Right ventricle myocardium inferior (tissue), 1 donor: ENCODE measurements at places on chromosomes 11 and 22.

GRCh38 chr11:29996016-29996415 lies 20.8 kb downstream of the KCNA4 start:
- DNase-seq, result no peak

- DNase-seq, result no peak
Observed at GRCh38 chr11:27705873-27706820, 5.9 kb upstream of the BDNF start.

- no peak for DNase-seq
Observed at GRCh38 chr11:19698493-19699292, 13.9 kb upstream of the NAV2 start.

DNA sequence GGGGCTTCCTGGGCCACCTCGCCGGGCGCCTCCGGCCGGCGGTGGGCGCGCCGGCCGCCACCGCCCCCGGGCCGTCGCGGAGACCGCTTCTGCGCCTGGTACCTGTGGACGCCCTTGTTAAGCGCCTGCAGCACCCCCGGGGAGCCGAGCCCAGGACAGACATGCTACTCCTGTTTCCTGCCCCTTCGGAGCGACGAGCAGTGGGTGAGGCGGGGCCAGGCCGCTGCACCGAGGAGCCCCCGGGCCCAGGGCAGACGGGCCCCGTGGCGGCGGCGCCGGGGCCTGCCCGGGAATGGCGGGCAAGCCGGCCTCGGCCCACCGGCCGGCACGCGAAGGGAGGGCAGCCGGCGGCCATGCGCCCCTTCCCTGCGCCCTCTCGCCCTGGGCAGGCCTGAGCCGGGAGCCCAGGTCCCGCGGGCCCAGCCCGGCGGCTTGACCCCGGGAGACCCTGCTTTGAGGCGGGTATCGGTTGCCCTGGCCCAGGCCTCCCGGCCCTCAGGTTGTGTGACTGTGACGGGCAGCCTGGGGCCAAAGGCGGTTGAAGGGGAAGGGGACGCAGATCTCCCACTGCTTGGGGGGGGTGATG lies 789 bp upstream of the KDM2A start:
- DNase-seq, result peak; percentile 74

DNA sequence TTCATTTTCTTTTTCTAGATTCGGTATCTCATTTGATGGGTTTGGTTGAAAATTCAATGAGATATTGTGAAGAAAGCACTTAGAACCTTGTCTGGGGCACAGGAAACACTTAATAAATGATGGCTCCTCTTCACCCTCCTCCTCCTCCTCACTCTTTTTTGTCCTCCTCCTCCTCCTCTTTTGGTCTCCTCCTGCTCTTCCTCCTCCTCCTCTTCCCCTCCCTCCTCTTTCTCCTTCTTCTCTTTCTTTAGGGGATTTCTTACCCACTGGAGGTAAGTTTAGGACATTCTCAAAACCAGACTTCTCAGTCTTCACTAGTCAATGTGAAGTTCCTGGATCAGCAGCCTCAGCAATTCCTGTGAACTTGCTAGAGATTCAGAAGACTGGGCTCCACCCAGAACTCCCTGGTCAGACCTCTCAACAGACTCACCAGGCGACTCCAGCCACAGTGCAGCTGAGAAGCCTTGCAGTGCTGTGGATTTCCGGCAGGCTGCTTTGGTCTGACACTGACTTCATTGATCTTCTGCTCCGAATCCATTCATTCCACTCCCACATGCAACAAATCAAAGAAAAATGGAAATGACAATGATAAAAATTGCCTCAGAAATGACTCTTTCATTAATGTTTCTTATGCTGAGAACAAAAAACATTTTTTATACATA lies 368.6 kb upstream of the B3GAT1 start:
- DNase-seq, result no peak

- no peak for DNase-seq
Observed at GRCh38 chr11:109815500-109816150, 277.6 kb upstream of the ZC3H12C start.

DNA sequence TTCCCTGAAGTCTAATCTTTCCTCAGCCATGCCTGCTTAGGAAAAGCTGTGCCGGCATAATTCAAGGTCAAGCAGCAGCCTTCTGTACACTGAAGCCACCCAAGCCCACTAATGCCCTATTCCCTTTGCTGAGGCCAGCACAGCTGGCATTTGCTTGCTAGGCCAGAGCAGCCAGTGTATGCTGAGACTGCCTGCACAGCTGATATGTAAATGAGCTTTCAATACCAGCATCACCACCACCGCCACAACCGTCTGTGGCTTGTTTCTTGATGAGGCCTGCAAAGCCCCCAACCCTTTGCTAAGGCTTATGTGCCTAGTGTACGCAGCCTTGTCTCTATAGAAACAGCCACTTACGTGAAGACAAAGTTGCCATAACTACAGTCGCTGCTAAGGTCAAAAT lies 56.3 kb upstream of the TNRC6B start:
- no peak for DNase-seq

GRCh38 chr11:68145120-68145866 lies 24.1 kb upstream of the CHKA start:
- no peak for DNase-seq

GRCh38 chr22:27128461-27129085 lies 471.2 kb downstream of the MIAT start:
- no peak for DNase-seq

DNA sequence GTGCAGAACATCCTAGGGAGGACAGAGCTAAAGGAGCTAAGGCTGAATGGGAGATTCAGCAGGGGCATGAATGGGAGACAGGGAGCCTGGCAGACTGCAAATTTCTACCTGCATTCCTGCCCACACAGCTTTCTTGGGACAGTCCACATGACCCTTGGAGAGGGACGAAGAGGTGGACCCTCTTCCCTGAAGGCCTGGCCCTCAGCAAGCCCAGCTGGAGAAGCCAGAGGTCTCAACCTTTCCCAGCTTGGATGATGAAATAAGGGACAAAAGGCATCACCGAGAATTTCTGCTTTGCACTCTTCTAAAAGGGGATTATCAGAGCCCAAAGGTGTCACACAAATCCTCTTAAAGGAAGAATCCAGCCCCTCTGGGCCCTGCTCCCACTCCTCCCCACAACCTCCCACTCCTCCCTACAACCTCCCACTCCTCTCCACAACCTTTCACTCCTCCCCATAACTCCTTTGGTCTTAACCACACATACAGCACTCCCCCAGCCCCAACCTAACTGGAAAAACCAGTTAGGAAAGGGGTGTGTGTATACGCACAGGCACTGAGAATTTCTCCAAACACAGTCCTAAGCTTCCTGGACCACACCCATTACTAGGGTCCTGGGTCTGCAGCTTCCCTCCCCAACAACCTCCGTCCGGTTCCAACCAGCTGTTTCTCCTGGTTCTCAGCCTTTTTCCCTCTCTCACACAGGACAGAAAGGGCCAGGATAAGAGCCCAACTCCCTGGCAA lies 38.4 kb downstream of the RPL27A start:
- DNase-seq, result no peak

GRCh38 chr11:123443851-123444623 lies 14.0 kb downstream of the GRAMD1B start:
- no peak for DNase-seq

DNA sequence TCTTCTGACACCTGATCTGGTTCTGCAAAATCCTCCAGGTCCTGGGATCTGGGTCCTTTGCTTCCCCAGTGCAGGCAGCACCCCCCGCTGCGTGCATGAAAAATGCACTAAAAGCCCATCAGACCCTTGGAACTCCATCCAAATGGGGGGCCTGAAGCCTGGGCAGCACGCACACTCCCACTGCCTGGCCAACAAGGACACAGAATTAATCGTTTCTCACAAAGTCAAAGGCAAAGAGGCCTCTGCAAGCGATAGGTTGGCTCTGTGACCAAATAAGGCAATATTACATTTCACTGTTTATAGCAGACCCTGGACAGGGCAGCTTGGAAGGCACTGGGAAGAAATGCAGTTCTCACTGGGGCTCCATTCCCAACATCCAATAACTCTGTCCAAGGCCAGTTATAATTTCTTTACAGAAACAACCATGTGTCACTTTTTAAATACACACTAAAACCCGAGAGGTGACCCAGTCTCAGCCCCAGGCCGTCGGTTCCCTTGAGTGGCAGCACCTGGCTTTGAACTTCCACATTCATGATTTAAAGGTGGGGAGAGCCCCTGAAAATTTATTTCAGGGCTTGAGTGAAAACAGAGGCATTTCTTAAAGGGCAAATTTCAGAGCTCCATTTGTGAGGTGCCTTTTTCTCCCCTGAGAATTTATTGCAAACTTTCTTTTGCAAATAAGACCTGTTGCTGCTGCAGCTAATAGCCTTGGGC lies 114.4 kb upstream of the ANO1 start:
- peak; percentile 9 for DNase-seq

GRCh38 chr11:67456068-67456705 lies 1.0 kb downstream of the CABP4 start:
- DNase-seq, result no peak

DNA sequence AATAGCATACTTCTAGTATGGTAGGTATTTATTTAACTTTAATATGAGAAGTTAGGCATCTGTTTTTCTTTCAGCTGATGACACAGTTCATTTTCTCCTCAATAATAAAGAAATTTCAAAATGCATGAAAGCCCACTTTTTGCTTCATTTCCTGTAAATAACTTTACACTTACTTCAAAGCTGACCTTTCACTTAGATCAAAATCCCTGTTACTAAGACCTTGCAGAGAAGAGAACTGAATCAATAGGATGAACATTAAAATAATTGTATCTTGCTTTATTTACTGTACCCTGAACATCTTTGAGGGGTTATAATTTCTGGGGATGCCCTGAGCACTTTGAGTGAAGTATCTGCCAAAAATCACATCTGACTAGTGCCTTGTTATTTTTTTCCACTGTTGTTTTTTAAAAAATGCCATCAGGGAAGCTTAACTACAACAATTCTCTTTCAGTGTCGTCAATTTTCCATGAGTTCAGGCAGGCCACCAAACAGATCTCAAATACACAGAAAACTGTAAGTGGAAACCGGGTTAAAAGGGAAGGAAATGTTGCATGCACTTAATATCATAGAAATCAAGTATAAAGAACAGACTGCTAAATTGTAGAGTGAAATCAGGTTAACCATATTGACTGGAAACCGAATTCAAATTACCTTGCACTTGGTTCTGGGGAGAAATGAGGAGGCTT lies 206.2 kb downstream of the MAML2 start:
- no peak for DNase-seq

- DNase-seq, result no peak
Observed at GRCh38 chr11:74819400-74819799, 70.8 kb downstream of the RNF169 start.

GRCh38 chr22:24445481-24446259 lies 18.3 kb downstream of the ADORA2A start:
- no peak for DNase-seq

- no peak for DNase-seq
Observed at GRCh38 chr22:30837531-30837930, 131.0 kb downstream of the MORC2 start.

DNA sequence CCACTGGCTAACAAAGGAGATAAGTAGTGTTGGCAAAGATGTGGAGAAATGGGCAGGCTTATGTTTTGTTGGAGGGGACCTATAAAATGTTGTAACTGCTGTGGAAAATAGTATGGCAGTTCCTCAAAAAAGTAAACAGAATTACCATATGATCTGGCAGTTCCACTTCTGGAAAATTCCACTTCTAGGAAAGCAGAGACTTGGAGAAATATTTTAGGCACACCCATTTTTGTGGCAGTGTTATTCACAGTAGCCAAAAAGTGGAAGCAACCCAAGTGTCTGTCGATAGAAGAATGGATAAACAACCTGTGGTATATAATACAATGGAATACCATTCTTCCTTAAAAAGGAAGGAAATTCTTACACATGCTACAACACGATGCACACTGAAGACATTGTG lies 57.0 kb upstream of the ADORA2A start:
- no peak for DNase-seq

- no peak for DNase-seq
Observed at GRCh38 chr22:35888181-35888870, 140.3 kb downstream of the RBFOX2 start.

DNA sequence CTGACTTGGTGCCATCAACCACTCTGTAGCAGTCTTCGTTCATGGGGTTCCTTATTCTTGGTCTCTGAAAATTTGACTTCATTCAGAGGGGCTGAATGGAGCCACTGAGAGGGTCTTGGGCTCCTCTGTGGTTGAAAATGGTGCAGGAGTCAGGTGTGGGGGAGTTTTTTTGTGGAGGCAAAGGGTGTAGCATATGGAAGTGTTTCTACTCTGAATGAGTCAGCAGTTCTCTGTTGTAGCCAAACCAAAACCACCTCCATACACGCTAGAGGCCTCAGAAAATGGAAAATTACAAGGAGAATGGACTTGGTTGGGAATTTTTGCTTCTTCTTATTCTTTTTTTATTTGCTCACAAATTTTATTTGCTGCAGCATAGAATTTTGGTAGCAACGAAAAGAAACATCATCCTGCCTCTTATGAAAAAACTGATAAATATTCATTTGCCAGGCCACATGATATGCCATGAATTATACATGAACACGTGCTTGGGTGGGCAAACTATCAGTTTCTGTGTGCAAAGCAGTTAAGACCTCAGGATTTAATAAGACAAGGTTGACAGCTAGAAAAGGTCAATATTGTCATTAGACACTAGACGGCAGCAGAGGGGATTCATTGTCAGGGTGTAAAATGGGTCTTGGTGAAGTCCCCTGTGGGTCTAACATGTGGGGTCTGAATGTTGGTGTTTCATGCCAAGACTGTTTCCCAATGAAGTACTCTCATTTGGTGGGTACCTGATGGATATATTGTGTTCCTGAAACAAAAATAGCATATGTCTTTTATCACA lies 111.7 kb downstream of the MYO18B start:
- no peak for DNase-seq

DNA sequence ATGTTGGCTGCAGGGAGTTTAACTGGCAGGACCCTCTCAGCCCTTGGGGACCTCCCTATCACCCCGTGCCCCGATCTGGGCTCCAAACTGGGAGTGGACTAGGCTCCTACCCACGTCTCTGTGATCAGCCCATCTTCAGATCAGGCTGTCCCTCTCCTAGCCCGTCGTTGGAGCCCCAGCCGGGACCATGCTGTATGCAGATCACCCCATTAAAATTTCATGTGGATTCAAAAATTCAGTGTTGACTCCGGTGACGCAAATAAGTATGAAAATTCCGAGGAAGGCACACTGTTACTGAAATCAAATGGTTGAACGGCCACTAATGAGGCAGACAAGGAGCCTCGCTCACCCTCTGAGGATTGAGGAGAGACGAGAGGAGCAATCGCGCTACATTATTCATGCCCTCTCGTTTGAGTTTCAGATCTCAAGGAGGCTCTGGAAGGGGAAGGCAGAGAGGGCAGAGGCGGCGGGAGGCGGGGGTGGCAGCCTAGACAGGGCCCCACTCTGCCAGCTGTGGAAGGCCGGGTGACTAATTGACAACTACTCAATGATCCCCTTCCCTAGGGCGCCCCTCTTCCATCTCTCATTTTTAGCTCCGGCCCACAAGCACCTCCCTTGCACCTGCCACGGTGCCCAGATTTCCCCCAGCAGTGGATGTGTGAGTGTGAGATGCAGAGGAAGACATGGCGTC lies 255.4 kb downstream of the MIAT start:
- DNase-seq, result no peak

DNA sequence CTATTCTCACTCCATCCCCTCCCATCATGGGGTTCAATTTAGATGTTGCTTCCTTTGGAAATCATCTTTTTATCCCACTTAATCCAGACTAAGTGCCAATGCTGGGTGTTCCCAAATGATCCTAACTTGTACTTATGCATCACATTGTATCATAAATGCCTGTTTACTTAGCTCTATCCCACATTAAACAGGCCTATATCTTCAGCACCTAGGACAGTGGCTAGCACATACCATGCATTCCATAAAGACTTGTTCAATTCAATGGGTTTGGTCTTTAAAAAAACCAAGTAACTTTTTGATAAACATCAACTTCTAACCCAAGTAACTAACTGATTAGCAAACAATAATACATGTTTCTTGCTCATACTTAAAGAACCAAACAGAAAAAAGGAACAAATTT lies 40.6 kb downstream of the RSF1 start:
- no peak for DNase-seq
